ENCODE measurements at places on chromosomes 1 and 21.

DNA sequence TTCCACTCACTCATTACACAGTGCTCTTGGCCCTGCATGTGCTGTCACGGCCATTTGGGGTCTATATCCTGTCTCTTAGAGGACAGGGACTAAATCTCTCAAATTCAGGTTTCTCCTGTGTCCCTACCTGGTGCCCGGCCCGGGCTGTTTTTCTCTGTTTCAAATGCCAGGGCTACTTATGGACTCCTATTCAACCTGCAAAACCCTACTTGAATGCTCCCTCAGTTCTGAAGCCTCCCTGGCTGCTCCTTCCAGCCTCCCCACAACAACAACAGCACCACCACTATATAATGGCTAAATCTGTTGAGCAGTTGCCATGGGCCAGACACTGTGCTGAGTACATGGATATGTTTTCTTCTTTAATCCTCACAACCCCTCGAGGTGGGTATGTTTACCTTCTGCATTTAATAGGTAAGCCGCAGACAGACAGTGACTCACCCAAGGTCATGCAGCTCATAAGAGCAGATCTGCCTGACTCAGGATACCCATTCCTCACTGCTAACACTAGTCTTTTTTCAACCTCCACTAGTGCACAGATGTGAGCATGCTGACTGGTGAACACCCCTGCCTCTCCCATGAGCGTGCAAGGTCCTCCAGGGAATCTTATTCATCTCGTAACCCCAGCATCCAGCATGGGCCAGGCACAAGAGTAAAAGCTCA is 29.9 kb downstream of the DHRS3 start:
- no peak for DNase-seq

DNA sequence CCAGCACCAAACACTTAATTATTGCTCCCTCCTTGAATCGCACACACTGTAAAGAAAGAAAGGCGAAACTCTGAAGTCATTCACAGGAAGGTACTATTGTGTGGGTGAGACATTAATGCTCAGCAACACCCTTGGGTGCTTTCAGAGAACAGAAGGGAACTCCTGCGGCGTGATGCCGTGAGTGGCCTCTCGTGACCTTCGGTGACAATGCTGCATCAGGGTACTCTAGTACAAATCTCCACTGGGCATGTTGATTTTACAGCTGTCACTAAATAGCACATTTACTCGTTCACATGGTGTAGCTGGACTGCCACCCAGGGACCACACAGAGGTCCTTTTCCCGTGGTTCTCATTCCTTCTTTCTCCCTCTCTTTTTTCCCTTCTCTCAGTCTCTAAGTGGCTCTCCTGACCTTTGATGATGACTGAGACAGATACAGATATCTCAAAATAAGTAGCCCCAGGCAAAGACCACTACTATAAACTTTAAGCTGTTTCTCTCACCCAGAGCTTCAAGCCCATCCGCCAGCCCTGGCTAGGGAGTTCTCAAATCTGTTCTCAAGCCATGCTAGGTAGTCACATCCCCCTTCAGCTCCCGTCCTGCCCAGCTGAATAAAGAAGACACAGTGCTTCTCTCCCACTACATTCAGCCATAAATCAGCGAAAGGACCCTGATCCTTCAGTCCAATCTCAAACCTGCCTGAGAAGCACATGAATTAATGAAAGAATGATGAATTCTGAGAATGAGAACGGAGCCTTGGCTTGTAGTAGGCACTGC is 223.4 kb upstream of the FMN2 start:
- DNase-seq: no peak

- no peak for DNase-seq
Observed at GRCh38 chr21:38771536-38771935, 34.2 kb upstream of the ETS2 start.

GRCh38 chr1:82387012-82387366 is 586.3 kb downstream of the ADGRL2 start:
- DNase-seq: no peak

GRCh38 chr1:64459743-64460142 is 10.2 kb upstream of the CACHD1 start:
- DNase-seq: no peak

DNA sequence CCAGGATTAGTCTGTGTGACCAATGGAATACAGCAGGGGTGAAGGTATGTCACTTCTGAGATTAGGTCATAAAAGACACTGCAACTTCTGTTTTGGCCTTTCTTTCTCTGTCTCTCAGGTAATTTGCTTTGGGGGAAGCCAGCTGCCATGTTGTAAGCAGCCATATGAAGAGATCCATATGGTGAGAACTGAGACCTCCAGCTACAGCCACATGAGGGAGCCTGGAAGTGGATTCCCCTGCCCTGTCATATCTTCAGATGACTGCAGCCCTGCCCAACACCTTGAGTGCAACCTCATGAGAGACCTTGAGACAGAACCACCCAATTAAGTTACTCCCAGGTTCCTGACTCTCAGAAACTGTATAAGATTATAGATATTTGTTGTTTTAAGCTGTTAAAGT is 70.1 kb upstream of the ESRRG start:
- DNase-seq: no peak

- DNase-seq: no peak
Observed at GRCh38 chr21:43957611-43958362, 54.3 kb upstream of the TRAPPC10 start.
